Dorsolateral prefrontal cortex (tissue), 122 donors: ENCODE measurements at places on chromosomes 13 and 19. TPM values are rescaled to one million over a fixed set of nuclear protein-coding genes. Genes with fewer than 3 reads are reported as not detected.
A peak's percentile ranks its signal among the peaks of the same experiment; 100 is the strongest.

DNA sequence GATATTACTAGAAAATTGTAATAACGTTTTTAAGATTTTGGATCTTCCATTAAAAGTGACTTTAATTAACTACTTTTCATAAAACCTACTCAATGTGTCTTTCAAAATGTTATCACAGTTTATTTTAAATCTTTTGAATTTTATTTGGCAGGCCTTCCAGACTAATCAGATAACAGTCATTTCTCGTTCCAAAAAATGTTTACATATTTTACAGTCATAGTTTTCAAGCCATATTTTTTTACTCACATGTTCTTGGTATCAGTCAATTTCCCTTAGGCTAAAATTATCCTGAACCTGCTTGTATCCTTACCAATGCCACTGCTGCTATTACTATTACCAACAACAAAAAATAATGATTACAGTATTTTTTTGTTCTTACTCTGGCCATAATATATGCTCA is 1783.5 kb downstream of the SLITRK5 start:
- DNase-seq, result no peak

DNA sequence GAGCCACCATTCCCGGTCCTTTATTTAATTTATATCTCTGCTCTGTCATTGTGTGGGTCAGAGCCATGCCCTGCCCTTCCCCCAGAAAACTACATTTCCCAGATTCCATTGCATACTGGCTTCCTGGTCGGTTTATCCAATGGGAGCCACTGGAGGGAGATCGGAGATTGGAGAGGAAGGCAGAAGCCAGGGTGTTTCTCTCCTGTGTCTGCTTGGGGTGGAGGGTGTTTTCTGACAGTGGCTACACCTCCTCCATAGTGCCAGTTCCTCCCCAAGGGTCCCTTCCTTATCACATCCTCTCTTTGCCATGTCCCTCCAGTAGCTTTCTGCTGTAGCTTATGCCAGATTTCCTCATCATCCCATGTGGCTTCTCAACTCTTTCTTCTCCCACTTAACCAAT is 19.0 kb downstream of the OLFM2 start:
- DNase-seq, result peak; percentile 36

DNA sequence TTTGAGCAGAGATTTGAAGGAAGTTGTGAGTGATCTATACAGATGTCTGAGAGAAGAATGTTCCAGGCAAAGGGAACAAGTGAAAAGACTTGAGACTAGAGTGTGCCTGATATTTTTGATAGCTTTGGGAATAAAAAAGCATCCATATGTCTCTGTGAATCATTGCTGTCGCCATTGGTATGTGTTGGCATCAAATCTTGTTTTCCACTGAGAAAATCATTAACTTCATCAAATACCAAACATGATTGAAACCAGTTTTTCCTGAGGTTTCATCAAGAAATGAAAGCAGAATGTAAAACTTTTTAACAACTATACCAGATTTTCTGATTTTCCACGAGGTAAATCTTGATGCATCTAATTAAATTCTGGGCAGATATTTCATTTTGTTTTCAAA is 862.6 kb downstream of the DIAPH3 start:
- no peak for DNase-seq

DNA sequence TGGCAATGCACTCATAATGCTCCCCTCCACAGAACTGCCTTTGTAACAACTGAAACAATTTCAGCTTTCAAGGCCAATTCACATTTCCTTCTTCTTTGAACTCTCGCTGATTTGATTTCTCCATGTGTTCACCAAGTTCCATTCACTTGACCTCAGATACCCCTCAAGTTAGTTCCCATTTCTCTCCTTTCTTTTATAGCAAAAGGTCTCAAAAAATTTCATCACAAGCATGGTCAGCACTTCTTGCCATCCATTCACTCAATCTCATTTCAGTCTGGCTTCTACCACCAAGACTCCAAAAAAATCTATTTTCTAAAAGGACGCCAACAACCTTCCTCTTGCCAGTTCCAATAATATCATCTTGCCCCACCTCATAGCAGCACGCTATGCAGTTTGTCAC is 135.7 kb downstream of the DIAPH3 start:
- no peak for DNase-seq

GRCh38 chr19:45752639-45753038 is 16.4 kb downstream of the SIX5 start:
- no peak for DNase-seq

DNA sequence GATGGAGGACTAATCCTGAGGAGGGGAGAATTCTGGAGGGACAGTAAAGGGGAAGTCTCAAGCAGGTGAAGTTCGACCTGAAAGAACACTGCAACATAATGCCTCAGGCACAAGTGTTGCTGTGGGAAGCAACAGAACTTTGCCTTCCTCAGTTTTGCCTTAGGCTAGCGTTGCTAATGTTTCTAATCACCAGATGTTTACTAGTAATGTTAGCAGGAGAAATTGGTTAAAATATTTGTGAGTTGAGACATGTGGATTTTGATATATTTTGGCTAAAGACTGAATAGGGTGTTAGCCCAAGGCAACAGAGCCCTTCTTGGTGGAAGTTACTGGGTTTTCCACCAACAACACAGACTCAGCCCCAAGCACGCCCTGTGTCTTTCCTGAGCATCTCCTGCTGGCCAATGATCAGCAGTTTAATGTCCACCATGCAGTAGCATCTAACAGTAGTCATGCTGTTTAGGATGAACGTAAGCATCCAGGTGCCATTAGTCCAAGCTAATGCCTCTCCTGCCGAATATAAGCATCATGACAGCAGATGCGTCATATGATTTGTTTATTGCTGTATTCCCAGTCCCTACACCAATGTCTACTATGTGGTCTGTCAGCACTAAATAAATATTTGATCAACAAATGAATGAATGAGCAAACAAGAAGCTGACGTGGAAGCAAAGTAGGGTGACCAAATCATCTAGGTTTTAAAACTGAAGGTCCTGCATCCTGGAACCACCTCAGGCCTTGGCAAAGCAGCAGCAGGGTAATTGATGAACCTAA is 511.9 kb upstream of the HTR2A start:
- DNase-seq, result no peak

GRCh38 chr19:32324631-32325285 is 20.7 kb upstream of the ZNF507 start:
- DNase-seq, result no peak

GRCh38 chr13:71338070-71338469 is 528.9 kb downstream of the DACH1 start:
- DNase-seq, result no peak

- DNase-seq, result no peak
Observed at GRCh38 chr13:20713014-20713376, 9.5 kb downstream of the IL17D start.

- DNase-seq, result no peak
Observed at GRCh38 chr13:72290962-72291681, 424.1 kb upstream of the DACH1 start.

DNA sequence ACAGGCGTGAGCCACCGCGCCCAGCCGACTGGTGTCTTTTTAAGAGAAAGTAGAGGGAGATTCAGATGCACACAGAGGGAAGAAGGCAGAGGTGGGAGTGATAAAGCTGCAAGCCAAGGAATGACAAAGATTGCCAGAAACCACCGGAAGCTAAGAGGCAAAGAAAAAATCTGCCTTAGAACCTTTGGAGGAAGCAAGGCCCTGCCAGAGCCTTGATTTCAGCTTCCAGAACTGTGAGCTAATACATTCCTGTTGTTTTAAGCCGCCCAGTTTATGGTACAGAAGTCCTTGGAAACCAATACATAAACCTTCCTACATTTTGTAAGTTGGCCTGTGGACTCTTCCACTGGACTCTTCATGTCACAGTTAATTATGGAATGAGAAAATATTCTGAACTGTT is 71.7 kb upstream of the SOX21 start:
- no peak for DNase-seq

DNA sequence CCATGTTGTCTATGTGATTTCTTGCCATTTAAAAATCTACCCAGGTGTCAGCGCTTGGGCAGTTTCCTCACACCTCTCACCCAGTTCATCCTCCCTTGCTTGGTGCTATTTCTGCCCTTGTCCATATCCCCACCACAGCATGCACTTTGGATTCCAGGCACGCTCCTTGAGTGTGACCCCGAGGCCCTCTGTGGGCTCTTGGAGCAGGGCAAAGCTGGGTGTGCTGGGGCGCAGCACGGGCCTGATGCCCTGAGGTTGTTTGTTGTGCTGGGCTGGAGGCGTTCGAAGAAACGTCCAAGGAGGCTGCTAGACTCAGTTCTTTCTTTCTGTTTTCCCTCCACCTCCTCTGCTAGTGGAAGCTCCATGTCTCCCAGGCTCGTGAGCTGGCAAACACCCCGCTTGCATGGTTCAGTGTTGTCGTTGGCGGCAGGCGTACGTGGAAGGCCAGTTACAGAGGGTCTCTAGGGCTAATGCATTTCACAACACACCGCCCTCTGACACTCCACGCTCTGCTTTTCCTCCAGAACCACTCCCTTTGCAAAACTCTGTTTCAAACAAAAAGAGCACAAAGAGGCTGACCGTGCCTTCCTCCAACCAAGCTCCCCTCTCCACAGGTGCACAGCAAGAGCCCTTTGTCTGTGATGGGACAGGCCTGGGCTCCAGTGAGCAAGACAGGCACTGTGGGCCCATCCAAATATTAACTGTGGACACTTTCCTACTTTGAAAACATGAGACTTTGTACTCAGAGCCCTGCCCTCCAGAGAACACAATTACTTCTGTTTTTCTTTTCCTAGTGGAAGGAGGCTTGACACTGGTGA is 117.7 kb upstream of the GJB6 start:
- DNase-seq, result no peak

DNA sequence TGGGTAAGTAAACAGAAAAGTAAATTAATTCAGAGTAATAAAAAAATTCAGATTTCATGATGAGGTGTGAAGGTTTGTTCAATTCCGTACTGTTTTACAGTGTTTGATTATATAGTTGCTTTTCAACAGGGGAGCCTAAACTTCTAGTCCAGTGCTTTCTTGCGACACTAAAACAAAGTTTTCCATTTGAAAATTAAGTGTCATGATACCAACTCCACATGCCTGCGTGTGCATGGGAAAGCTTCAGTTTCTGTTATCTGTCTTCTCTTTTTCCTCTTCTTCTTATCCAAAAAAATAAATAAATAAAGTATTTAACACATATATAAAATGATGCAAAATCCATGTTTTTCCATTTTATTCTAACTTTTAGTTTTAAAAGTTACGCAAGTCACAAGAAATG is 165.3 kb downstream of the DACH1 start:
- no peak for DNase-seq

DNA sequence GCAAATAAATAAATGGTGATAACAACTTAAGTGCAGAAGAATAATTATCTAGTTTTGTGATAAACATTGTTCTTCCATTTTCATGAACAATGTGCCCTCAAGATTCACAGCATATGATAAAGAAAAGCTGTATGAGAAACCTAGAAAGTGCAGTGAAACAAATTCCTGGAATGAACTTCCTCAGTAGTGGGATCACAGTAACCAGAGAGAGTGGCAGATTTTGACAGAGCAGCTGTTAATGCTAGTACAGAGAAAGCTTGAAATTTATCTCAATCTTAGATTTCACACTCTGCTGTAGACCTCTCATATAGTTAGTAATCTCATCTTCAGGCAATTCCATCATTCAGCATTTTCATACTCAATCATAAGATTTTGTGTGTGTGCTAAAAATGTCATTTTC is 664.9 kb downstream of the PCDH9 start:
- no peak for DNase-seq

DNA sequence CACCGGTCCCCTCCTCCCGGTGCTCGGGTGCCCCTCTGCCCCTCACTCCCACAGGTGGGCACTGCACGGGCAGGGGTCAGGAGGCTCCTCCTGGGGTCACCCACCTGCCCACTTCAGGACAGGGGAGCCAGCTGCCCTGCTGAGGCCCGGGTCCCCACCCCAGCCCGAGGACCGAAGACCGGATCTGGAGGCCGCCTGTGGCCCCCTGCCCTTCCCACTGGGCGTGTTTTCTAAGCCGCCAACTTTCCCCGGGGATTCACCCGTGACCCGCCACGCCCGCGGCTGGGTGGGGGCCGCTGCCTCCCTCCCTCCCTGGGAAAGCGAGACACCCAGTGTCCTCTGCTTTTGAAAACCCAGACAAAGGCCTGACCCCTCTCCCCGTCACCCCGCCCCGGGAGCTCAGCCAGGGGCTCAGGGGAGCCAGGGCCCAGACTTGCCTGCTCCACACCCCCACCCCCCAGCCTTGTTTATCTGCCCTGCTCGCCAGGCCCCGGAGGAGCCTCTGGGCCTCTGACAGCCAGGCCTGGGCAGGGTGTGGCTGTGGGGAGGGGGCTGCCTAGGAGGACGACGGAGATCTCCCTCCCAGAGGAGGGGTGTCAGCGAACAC is 1.3 kb downstream of the PALM start:
- no peak for DNase-seq

DNA sequence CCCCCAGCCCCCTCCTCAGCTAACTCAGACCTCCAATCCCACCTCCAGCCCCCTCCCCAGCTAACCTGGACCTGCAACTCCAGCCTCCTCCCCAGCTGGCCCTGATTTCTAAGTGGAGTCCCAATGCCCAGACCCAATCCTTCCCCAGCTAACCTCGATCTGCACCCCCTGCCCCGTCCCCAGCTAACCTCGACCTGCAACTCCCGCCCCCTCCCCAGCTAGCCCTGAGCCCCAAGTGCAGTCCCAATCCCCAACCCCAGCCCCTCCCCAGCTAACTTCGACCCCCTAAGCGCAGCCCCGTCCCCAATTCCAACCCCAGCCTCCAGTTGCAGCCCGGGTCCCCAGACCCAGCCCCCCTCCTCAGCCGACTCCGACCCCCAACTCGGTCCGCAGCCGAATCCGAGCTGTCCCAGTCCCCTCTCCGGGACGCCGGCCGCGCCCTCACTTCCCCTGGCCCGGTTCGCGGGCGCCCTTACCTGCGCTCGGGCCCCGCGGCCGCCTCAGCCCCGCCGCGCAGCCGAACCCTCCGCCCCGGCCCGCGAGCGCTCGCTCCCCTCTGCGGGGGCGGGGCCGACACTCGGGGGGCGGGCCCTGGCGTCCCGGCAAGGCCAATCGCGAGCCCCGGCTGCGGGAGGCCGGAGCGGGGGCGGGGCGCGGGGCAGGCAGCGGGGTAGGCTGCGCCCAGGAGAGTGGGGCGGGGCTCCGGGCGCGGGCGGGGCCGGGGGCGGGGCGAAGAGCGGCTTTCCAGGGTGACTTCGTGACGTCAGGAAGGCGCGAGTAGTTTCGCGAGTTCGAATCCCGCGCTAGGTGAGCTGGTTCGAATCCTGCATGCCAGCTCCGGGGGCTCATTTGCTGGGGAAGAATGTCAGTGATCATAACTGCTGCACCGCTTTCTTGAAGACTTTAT is at the start of gene GNG7:
Gene GNG7 (minus strand): TSS at position 525 of the 907 bp plus-strand sequence. CDS start 182,006 bp downstream, outside the sequence.
- peak; percentile 86 for DNase-seq

DNA sequence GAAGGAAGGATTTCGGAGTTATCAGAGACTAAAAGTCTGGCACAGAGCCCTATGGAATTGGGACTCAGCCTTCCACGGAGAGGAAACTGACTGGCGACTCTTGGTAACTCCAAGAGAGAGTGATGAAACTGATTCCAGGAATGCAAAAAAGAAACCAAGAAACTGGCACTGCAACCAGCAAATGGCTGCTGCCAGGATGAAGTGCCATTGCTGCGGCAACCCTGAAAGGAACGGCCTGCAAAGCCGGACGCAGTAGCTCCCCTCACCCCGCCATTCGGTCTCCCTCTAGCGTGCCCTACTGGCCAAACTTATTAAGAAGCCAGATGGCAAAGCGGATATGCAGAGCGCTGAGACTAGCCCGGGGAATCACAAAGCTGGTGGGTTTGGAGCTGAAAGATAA is 236.0 kb downstream of the PCDH9 start:
- DNase-seq, result peak; percentile 86

PSG6 gene
- not detected for total RNA-seq

CD209 gene
- total RNA-seq, result 1.00 TPM

SERTAD1 gene
- total RNA-seq, result 4.3 TPM

KLK15 gene
- total RNA-seq, result not detected

CDK8 gene
- 16.2 TPM for total RNA-seq

ZNF442 gene
- total RNA-seq, result 8.6 TPM

TSHZ3 gene
- 23.9 TPM for total RNA-seq

VSTM1 gene
- total RNA-seq, result not detected

KANK3 gene
- 13.2 TPM for total RNA-seq
